IPS DF 19.7 (cell line): ENCODE measurements at places on chromosomes 2 and 18.

- no peak for DNase-seq
Measured at GRCh38 chr2:3730646-3731045, 27.3 kb downstream of the DCDC2C start.

DNA sequence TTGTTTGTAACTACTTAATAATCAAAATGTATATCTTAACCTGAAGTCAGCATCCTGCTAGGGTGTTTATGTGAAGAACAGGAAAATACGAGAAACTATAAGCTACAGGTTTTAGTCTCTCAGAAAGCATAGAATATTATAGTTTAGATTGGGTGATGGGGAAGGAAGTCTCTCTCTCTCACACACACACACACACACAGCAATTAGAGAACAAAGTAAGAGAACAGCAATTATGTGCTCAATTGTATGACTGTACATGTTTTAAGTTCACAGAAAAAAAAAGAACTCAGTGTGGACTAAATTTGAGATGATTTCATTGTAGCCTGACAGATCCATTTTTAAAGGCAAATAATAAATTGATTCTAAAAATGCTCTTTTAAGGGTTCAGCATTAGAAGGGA is 94.3 kb upstream of the ZNF516 start:
- no peak for DNase-seq

- no peak for DNase-seq
Measured at GRCh38 chr2:235693279-235693678, 199.4 kb downstream of the AGAP1 start.

DNA sequence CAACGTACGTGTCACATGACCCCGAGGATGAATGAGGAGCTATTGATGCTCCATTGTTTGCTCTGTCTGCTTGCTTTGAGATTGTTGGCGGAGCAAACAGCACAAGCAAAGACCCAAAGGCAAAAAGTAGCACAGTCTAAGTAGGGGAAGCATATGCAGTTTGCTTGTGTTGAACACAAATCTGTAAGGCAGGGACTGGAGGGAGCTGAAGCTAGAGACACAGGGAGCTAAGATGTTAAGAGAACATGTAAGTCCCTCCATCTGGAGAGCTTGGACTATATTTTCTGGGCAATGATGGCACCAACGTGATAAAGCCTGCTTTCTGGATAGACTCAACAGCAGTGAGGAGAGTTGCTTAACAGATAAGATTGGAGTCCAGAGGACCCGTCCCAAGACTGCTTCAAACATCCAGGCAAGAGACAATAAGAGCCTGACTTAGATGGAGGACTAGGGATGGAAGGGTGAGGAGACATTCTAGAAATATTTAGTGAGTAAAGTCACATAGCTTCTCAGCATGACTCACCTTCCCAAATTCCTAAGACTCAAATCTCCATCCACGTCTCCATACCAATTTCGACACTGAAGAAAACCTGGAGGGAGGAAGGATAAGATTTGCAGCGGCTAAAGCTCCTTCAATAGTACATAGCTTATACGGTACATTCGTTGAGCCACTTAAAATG is 88.1 kb upstream of the KLF7 start:
- DNase-seq, result no peak

DNA sequence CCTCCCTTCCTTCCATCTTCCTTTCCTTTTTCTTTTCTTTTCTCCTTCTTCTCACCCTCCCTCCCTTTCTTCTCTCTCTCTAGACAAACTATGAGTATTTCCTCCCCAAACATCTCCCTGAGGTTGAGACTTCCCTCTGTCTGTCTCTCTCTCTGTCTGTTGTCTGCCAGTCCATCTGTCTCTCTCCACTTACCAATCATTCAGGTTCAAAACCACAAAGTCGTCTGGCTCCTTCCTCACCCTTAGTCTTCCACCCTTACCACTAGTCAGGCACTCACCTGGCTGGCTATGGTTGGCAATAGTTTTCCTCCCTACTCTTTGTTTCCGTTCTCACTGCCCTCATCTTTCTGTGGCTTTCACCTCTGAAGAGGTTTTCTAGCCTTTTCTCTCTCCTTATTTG is 12.9 kb downstream of the CCL20 start:
- DNase-seq, result no peak

GRCh38 chr2:1766851-1767811 is 22.8 kb upstream of the PXDN start:
- DNase-seq, result no peak

DNA sequence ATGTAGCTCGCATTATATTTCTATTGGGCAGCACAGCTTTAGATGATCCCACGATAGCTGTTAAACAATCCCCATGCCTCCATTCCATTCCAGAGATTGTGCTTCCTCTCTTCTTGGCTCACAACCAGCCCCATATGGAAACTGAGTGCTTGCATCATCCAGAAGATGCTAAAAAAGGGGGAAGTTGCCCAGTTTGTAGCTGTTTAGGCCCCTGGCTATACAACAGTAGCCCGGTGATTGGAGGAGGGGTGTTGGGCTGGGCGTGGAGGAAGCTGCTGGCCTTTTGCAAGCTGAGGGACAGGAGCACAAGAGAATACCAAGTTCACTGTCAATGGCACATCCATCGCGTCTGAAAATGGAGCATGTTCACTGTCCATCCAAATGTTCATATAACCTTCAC is 360.2 kb downstream of the ALK start:
- DNase-seq, result no peak
